ENCODE measurements at places on chromosomes 7 and 10.
A peak's percentile ranks its signal among the peaks of the same experiment; 100 is the strongest.

- DNase-seq = no peak
These were observed 14.6 kb upstream of the USP6NL start for GRCh38 chr10:11626071-11626470.

GRCh38 chr7:35348611-35349400, 94.9 kb upstream of the TBX20 start:
- no peak for DNase-seq

DNA sequence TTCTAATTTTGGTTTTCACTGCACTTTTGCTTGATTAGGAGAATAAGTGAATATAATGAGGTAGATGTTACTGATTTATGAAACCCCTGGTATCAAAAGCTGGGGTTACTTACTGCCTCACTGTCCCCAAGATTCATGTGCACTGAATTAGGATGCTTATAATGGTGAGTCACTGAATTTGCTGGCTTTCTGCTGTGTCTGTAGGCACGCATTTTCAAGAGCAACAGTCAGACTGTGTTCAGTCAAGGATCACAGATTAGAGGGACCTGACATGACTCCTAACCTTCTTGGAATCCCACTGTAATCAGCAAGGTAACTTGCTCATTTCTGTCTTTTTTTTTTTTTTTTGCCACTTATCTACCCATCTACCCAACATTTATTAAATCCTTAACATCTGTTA, 59.7 kb downstream of the GPR85 start:
- DNase-seq = no peak

DNA sequence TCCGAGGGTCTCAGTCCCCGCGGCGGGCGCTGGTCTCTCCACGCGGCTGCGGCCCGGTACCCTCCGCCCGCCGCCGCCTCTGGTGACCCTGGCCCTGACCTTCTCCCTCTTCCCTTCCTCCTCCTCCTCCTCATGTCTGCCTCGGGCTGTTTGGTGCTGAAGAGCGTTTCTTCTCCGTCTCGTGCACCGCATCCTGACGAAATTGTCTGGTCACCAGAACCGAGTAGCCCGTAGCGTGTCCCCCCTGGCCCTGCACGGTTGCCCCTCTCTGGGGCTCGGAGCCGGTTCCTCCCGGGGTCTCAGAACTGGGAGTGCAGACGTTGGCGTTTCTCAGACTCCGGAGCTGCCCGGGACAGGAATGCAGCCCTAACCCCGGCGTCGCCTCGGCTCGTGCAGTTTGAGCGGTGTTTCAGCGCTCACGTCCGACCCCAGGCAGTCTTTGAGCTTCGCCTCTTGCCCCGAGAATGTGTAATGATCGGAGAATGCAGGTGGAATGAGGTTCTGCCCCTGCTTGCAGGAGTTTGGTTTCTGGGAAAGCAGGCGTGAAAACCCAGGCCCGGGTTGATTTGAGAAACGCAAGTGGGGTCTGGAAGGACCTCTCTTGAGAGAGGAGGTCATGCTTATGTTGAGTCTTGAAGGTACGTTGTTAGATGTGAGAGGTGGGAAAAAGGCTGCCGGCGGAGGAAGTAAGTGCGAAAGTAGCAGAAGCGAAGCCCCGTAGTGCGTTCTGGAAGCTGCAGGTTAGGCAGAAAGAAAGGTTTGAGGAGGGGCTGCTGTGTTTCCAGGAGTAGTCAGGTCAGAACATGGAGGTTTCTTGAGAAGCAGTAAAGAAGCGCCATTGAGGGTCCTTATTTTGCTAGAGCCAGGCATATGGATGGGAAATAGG, 743 bp downstream of the RBM17 start:
- DNase-seq = no peak

DNA sequence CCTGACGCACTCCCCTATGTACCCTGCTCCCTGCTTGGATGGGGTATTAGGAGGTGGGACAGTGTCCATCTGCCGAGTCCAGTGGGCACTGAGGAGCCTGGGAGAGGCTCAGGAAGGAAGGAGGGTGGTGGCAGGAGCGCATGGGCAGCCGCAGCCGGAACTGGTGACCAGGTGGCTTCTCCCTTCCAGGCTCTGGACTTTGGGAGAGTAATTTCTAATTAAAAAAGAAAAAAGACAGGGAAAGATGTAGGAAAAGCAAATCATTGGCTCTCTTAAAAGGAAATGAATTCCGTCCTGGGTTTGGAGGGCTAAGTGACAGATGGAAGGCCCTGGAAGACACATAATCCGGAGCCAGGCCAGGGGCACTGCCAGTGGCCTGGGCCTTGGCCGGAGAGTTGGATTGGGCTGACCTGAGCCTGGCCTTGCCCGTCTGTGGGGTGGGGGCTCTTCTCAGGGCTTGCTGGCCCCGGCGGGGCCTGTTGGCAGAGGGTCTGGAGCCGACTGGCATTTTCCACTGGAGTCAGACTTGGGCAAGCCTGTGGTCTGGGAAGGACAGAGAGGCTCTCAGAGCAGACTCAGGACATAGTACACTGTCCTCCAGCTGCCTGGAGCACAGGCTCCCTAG, 63.0 kb downstream of the NEURL1 start:
- DNase-seq = no peak

- DNase-seq = no peak
These were observed 886.2 kb upstream of the GHITM start for GRCh38 chr10:83253011-83253671.

GRCh38 chr10:7634142-7634894, 32.4 kb downstream of the ITIH5 start:
- DNase-seq = no peak

DNA sequence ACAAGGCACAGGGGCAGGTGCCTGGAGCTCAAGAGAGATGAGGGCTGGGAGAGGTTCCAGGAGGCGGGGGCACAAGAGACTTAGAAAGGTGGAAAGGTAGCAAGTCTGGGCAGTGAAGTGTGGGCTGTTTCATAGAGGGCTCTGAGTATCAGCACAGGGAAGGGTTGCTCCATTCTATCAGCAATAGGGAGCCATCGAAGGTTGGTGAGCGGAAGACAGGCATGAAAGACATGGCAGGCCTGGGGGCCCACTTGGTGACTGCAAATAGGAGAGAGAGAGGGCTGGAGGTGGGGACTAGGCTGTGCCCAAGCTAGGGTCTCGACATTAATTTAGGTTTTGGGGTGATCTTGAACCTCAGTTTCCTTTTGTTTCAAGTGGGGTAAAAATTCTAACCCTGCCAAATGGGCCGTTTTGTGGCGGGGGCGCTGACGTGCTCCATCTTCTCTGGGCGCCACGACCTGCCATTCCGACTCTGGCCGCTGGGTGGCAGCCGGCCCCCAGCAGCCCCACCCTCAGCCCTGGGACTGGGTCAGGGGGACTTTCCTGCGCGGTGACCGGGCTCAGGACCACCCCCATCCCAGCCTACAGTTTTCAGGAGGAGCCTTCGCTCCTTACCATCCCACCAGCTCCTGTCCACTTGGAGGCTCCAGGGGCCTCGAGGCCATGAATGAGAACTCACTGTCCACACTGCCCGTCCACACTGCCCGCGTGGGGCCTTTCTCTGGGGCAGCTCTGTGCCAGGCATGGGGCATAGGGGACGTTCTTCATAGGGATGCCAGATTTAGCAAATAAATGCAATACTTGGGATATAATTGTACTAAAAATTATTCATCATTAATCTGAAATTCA, 37.2 kb upstream of the PCBD1 start:
- DNase-seq = peak; percentile 37

DNA sequence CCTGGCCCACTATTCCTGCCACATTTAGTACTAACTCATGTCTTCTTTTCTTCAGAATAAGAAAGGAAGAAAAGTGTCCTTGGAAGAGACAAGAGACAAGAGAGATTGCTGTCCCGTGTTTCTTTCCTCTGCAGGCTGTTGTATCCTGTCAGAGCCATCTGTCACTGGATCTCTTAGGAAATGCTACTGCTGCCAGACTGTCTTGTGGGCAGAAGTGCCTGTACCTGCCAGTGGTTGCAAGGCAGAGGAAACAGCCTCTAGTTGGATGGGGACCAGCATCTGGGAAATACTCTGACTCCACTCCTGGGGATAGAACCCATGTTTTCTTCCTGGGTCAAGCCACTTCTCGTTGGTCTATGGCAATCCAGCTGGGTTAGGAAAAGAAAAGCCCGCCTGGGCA, 16.7 kb upstream of the MAP3K8 start:
- DNase-seq = no peak
